HCT116 (cell line): ENCODE measurements at places on chromosomes 1 and 21.

GRCh38 chr1:211761400-211761799 is 69.2 kb downstream of the LPGAT1 start:
- no peaks in the 10 kb centered on the region for H3K4me1 ChIP-seq
- no peak for DNase-seq
- H3K4me3 ChIP-seq, result no peak overlapping the region
- no peaks in the 10 kb centered on the region for H3K36me3 ChIP-seq

DNA sequence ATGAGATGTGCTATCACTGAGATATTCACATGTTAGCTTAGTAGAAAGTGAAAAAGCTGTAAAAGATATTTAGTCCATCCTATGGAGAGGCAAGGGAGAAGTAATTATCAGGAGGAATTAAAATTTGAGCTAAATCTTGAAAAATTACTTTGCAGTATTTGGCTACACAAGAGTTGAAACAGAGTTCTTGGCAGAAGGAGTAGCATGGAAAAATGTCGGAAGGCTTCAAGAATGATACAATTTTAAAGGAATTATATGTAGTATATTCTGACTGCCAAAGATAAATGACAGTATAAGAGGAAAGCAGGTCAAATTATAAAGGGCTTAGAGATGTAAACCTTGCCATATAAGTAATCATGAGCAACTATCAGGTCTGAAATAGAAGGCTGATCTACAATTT is 518.9 kb downstream of the BRINP3 start:
- no peak overlapping the region for H3K27ac ChIP-seq
- no peaks in the 10 kb centered on the region for H3K4me1 ChIP-seq
- no peak overlapping the region for H3K4me3 ChIP-seq
- H3K36me3 ChIP-seq, result no peaks in the 10 kb centered on the region

GRCh38 chr1:22449636-22450035 is 2.0 kb upstream of the ZBTB40 start:
- no peaks in the 10 kb centered on the region for H3K27me3 ChIP-seq
- H3K36me3 ChIP-seq, result no peaks in the 10 kb centered on the region
- DNase-seq, result no peak
- H3K4me3 ChIP-seq, result no peak overlapping the region
- no peak overlapping the region for H3K27ac ChIP-seq

- no peak for DNase-seq
- H3K27ac ChIP-seq, result no peak overlapping the region
- no peak overlapping the region for H3K4me3 ChIP-seq
- no peaks in the 10 kb centered on the region for H3K4me1 ChIP-seq
- no peaks in the 10 kb centered on the region; the same call in 1 of the 2 replicates for H3K27me3 ChIP-seq
Measured at GRCh38 chr1:5423109-5423508, 569.1 kb downstream of the NPHP4 start.

GRCh38 chr1:204384636-204385352 is 25.1 kb upstream of the PLEKHA6 start:
- no peaks in the 10 kb centered on the region for H3K36me3 ChIP-seq
- H3K4me3 ChIP-seq, result no peak overlapping the region

DNA sequence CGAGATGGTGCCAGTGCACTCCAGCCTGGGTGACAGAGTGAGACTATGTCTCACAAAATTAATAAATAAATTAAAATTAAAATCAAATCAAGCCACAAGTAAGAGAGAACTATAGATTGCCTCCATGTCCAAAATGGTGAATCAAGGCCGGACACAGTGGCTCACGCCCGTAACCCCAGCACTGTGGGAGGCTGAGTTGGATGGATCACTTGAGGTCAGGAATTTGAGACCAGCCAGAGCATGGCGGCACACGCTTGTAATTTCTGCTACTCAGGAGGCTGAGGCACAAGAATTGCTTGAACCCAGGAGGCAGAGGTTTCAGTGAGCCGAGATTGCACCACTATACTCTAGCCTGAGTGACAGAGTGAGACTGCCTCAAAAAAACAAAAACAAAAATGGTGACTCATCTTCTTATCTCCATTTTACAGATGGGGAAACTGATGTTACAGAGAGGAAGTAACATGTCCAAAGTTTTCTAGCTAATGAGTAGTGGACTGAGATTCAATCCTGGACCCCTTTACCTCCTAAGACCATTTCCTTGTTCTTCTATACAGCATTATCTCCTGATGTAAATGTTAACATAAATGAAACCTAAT is 99.0 kb upstream of the HNRNPU start:
- no peak for DNase-seq
- peaks cover 5% of the 10 kb centered on the region; the same call in 1 of the 2 replicates for H3K4me1 ChIP-seq
- no peaks in the 10 kb centered on the region for H3K36me3 ChIP-seq
- no peak overlapping the region for H3K27ac ChIP-seq

- no peaks in the 10 kb centered on the region for H3K27me3 ChIP-seq
- H3K27ac ChIP-seq, result no peak overlapping the region
- no peak for DNase-seq
- H3K4me3 ChIP-seq, result no peak overlapping the region
- no peaks in the 10 kb centered on the region for H3K4me1 ChIP-seq
- H3K36me3 ChIP-seq, result no peaks in the 10 kb centered on the region
Measured at GRCh38 chr1:50080904-50081586, 27.7 kb upstream of the ELAVL4 start.

DNA sequence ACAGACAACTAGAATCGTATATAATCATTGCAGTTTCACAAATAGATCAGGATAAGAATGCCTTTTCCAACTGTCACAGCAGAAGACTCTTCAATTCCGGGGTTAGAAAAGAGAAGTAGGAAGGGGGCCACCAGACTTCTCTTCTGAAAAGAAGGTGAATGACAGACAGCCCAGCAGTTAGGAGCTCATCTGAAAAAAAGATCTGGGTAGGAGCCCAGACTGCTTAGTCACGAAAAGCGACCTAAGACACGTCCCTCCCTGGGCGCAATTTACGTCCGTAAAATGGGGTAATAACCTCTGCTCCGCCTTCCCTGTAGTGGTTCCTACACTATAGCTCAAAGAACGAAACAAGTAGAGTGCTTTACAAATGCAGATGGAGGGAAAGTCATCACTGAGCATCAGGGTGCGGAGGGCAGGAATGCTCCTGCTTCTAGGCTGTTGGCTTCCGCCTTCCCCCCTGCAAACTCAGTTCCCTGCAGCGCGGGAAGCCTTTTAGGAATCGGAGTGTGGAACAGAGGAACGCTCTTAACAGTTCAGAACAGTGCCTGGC is 582 bp downstream of the ORC1 start:
- DNase-seq, result peak; percentile 55
- H3K36me3 ChIP-seq, result peaks cover 7% of the 10 kb centered on the region
- peak overlapping the region; percentile 93 for H3K27ac ChIP-seq
- H3K4me3 ChIP-seq, result peak overlapping the region; percentile 99

DNA sequence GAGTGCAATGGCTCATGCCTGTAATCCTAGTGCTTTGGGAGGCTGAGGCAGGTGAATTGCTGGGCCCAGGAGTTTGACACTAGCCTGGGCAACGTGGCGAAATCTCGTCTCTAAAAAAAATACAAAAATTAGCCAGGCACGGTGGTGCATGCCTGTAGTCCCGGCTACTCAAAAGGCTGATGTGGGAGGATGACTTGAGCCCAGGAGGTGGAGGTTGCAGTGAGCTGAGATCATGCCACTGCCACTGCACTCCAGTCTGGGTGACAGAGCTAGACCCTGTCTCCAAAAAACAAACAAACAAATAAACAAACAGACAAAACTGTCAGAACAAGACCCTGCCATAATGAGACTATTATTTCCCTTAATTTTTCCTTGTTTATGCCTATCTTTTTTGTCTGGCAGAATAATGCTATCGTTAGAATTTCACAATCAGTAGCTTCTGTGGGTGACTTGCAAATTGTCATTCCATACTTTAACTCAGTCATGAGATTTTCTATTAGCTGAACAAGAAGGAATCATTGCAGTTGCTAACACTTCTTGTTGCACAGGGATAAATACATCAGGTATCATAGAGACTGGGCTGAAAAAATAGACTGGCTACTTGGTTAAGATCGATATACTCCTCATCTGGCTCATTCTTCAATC is 7.5 kb upstream of the THEM4 start:
- H3K4me3 ChIP-seq, result no peak overlapping the region
- H3K27me3 ChIP-seq, result no peaks in the 10 kb centered on the region
- H3K4me1 ChIP-seq, result peaks cover 10% of the 10 kb centered on the region
- H3K36me3 ChIP-seq, result no peaks in the 10 kb centered on the region

GRCh38 chr1:7702365-7702764 is 68.7 kb upstream of the VAMP3 start:
- no peak for DNase-seq
- H3K27ac ChIP-seq, result no peak overlapping the region
- H3K27me3 ChIP-seq, result peaks cover 3% of the 10 kb centered on the region; the same call in 1 of the 2 replicates

DNA sequence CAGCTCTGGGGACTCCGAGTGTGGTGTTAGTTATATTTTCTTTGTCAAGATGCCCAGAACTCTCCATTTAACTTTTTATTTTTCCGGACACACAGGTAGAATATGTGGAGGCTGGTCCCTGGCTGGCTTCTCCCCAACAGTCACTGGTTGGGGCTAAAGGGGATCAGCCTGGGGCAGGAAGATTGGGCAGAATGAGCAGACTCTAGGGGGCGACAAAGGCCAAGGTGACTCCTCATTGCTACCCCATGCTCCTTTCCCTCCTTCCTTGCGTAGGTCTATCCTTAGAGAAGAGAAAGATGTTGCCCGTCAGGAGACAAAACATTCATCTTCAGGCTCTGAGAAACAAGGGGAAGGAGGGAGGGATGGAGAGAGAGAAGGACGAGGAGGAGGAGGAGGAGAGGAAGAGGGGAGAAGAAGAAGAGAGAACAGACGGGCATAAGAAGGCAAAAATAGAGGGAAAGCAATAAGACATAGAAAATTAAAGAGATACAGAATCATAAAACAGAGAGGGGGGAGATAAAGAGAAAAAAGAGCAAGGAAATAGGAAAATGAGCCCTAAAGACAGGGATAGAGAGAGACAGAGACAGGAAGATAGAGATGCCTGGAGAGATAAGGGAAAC is 89.9 kb downstream of the FOXD2 start:
- no peak overlapping the region for H3K27ac ChIP-seq
- H3K36me3 ChIP-seq, result no peaks in the 10 kb centered on the region
- H3K4me3 ChIP-seq, result no peak overlapping the region
- H3K27me3 ChIP-seq, result no peaks in the 10 kb centered on the region

DNA sequence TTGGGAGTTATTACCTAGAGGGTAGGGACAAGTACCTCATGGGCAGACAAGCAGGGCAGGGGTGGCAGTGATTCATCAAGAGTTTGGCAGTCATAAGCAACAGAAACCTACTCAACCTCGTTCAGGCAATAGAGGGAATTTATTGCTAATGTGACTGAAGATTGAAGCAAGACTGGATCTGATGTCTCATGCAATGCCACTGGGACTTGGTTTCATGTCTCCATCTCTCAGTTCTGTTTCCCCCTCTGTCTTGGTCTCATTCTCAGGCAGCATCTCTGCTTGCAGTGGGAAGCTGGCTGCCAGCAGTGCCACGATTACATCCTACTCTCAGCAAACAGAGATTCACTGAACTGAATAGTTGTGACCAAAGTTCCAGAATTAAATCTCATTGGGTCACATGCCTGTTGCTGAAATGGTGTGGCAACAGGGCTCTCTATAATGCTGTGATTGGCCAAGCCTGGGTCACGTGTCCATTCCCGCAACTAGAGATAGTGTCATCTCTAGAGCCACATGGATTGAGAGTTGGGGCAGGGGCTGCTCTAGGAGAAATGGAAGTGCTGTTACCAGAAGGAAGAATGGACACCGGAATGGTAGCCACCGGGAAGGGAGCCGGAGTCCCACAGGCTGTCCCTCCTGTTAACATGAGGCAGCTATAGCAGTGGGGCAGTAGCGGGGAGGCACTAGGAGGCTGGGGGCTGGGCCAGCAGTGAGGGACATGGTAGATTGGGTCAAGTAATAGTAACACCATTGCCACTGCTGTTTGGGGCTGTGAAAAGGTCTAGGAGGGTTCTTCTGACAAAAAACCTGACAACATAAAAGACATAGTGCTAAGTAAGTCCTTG is 3.9 kb upstream of the CDC42 start:
- no peaks in the 10 kb centered on the region for H3K36me3 ChIP-seq
- peaks cover 31% of the 10 kb centered on the region for H3K4me1 ChIP-seq
- H3K27me3 ChIP-seq, result no peaks in the 10 kb centered on the region
- no peak overlapping the region for H3K4me3 ChIP-seq

GRCh38 chr1:46681333-46682034 is 9.8 kb downstream of the TEX38 start:
- DNase-seq, result no peak
- peaks cover 47% of the 10 kb centered on the region; the same call in 1 of the 2 replicates for H3K36me3 ChIP-seq
- no peaks in the 10 kb centered on the region for H3K27me3 ChIP-seq
- H3K27ac ChIP-seq, result no peak overlapping the region
- no peak overlapping the region for H3K4me3 ChIP-seq

GRCh38 chr1:198346178-198346577 is 189.4 kb downstream of the NEK7 start:
- H3K4me3 ChIP-seq, result no peak overlapping the region
- DNase-seq, result no peak
- H3K27ac ChIP-seq, result no peak overlapping the region
- H3K36me3 ChIP-seq, result no peaks in the 10 kb centered on the region

- H3K36me3 ChIP-seq, result no peaks in the 10 kb centered on the region
- DNase-seq, result no peak
- H3K4me1 ChIP-seq, result no peaks in the 10 kb centered on the region
- no peak overlapping the region for H3K27ac ChIP-seq
- no peaks in the 10 kb centered on the region for H3K27me3 ChIP-seq
Measured at GRCh38 chr1:247551721-247552120, 2.8 kb downstream of the GCSAML start.

DNA sequence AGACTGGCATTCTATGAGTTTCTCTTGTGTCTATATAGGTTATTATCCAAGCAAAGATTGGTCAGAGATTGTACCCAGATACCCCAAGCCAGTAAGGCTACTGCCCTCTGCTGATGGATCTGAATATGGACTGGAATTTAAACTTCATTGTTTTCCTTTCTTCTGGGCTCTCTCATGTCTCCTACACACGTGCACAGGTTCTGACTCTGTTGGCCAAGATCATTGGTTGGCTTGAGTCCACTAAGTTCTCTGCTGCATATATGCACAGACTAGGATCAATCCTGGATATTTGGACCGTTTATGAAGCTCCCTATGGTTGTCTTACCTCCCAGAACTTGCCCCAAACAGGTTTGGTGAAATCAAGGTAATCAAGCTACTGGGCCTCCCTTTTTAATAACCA is 69.7 kb downstream of the CC2D1B start:
- no peaks in the 10 kb centered on the region for H3K36me3 ChIP-seq
- no peaks in the 10 kb centered on the region for H3K27me3 ChIP-seq
- no peaks in the 10 kb centered on the region for H3K4me1 ChIP-seq

- H3K4me1 ChIP-seq, result no peaks in the 10 kb centered on the region
- DNase-seq, result no peak
- no peaks in the 10 kb centered on the region for H3K36me3 ChIP-seq
Measured at GRCh38 chr1:184598403-184599193, 156.1 kb downstream of the EDEM3 start.

- no peak overlapping the region for H3K27ac ChIP-seq
- no peaks in the 10 kb centered on the region for H3K36me3 ChIP-seq
- H3K27me3 ChIP-seq, result no peaks in the 10 kb centered on the region
- no peak overlapping the region for H3K4me3 ChIP-seq
- H3K4me1 ChIP-seq, result no peaks in the 10 kb centered on the region
Measured at GRCh38 chr1:160863061-160863773, 530 bp upstream of the CD244 start.

GRCh38 chr1:96533820-96534219 is 187.8 kb upstream of the PTBP2 start:
- H3K4me1 ChIP-seq, result no peaks in the 10 kb centered on the region
- no peak overlapping the region for H3K4me3 ChIP-seq
- H3K27me3 ChIP-seq, result no peaks in the 10 kb centered on the region
- H3K36me3 ChIP-seq, result no peaks in the 10 kb centered on the region
- no peak overlapping the region for H3K27ac ChIP-seq
